Cerebellar nuclear complex (tissue), 1 donor: ENCODE measurements at places on chromosomes 11 and 22.

DNA sequence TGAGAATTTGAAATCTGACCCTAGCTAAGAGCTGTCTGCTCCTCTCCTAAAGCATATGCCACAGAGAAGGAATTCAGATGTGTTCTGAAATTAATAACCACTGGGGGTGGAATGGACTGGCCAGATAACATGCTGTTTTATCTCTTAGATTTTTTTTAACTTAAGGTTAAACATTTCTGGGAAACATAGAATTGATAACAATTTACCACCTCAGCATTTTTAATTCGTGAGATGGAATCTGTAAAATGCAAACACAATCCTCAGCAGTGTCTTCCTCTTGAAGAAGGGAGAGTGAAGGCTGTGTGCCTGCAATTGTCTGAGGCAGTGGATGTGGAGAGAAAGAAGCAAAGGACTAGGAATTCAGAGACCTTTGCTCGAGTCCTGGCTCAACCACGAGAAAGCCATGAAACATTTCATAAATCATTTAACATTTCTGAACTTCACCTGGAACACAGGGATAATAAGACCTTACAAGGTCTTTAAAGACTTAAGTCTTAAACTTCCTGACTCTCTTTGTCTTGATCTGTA, at the start of gene SLC5A12:
Gene SLC5A12 (minus strand): TSS at position 113 of the 528 bp plus-strand sequence. CDS start 346 bp downstream, outside the sequence.
- DNase-seq = no peak

DNA sequence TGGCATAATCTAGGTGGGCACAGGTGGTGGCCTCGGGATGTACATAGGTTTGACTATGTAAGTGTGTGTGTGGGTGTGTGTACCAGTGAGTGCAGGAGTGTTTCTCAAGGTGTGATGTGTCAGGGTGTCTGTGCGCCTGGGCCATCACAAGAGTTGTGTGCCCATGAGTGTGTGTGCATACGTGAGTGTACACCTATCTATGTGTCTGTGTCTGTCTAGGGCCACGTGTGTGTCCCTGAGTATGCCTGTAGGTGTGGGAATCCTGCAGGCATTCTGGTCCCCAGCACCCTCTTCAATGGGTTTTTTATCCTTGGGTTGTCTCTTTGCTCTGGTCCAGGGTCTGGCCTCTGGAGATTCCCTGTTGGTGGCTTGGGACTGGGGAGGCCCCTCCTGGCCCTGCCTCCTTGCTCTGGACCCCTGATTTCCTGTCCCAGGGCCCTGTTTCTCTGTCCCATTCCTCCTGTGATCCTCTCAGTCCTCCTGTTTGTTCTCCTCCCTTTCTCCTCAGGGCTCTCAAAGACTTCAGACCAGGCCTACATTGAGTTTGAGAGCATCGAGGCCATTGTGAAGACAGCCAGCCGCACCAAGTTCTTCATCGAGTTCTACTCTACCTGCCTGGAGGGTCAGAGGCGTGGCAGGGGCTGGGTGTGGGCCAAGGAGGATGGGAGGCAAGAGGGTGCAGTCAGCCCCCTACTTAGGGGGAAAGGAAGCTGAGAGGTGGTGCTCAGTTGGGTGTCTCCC, 9.4 kb downstream of the INPPL1 start:
- no peak for DNase-seq

DNA sequence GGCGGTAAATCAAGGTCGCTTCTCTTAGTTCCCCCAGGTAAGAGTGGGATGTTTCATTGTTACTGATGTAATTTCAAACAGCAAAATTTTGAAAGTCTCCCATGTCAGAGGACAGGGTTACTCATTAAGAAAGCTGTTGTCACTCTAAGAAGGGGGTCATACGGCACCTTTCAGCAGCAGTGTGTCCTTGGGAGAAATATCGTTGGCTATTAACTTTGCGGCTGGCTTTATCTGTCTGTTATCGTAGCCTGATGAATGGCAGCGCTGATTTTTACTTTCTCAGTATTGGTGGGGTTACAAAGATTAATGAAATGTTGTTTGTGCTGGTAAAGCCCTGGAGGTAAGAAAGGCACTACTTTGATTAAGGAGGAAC, 27.5 kb upstream of the FBXO3 start:
- DNase-seq = no peak

DNA sequence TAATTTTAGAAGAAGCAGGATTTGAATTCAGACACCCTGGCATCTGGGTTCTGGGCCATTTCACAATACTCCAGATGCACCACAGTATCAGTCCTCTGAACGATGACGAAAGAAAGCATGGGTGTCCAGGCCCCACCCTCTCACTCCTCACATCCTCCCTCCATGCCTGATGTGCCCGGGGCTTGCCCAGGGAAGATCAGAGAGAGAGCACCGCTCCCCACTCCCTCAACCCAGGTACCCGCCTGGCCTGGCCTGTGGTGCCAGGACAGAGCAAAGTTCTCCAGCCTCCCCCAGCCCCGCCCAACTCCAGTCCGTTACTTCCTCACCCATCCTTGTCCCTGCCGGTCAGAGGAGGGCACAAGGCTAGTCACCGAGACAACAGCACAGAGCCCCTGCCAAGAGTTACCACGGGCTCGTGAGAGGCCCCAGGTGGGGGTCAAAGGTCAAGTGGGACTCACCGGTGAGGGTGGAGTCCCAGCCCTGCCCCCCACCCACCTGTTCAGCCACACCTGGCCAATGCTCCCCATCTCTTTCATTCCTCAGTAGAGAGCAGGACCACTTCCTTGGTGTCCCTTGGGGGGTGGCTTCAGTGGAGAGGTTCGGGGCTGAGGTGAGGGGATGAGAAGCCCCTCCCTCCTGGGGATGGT, 8.1 kb downstream of the BCL9L start:
- DNase-seq = no peak

DNA sequence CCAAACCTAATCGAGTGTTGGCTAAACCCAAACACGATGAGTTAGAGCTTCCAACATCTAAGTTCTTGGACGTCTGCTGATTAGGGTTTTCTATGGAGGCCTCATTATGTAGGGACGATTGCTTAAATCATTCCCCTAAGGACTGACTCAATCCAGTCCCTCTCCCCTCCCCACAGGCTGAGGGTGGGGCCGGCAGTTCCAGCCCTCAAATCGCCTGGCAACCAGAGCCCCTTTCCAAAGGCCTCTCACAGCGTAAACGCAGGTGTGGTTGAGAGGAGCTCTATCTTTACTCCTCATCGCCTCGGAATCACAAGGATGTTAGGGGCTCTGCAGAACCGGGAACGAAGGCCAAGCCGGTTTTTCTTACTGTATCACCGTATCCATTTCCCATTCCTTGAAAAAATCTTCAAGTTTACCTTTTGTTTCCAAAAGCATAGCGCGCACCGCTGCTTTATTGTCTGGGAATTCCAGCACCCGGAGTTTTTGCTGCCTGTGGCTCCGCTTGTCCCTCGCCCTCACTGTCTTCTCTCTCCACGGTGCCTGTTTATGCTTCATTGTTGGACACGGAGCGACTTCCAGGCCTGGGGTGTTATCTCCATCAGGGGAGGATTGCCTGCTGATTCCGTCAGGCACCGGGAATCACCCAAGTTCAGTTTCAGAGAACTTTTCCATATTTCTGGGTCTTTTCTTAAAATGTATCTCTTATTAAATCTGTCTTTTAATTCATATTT, 13.8 kb upstream of the IFITM3 start:
- no peak for DNase-seq

- no peak for DNase-seq
Measured at GRCh38 chr11:9803685-9804418, 140.0 kb downstream of the SWAP70 start.

GRCh38 chr11:83441601-83442000, 155.4 kb upstream of the CCDC90B start:
- no peak for DNase-seq

DNA sequence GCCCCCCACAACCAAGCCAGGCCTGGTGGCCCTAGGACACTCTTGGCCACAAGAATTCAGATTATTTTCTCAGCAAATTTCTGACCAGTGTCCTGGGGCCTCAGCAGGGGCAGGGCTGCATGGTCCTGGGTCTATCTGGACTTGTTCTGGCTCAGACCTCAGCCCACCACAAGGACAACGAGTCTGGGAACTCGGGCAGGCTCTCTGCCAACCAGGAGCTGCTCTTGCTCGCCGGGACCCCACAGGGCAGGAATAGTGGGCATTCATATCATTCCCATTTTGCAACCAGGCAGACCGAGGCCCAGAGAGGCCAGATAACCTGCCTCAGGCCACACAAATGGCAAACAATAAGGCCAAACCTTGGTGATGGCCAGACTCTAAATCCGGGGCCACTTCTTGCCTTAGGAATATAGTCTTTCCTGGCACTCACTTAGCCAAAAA, 75.4 kb upstream of the WNT7B start:
- no peak for DNase-seq

- DNase-seq = no peak
Measured at GRCh38 chr11:32121012-32121411, 30.1 kb downstream of the RCN1 start.

DNA sequence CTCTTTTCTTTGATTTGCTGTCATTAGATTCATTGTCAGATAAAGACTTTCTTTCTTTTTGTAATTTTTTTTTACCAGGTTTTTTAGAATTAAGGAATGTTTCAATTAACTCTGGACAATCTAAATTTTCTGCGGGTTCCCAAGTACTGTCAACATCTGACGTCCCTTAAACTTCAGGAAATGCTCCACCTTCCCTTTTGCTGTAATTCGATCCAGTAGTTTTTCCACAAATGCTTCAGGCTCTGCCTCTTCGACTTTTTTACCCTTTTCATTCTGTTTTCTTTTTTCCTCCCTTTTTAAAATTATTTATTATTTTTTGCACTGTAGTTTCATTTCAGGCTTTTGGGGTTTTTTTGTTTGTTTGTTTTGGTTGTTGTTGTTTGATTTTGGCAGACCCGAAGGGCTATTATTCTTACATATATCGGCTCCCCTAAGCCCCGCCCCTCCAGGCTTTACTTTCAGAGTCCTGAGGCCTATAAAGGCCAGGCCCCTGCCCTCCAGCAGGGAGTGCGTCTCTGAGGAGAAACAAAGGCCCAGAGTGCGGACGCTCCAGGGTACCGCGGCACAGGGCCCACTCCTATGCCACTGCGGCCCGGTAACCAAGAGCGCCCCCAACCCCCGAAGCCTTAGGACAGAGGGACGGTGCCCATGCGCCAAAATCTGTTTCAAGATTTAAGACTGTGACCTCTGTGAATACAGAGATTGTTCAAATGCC, 116.4 kb downstream of the TYR start:
- DNase-seq = no peak

GRCh38 chr11:28323621-28324020, 215.4 kb downstream of the METTL15 start:
- DNase-seq = no peak

- no peak for DNase-seq
Measured at GRCh38 chr11:120131941-120132644, 5.8 kb downstream of the TRIM29 start.

GRCh38 chr11:14538271-14538925, 18.2 kb upstream of the PSMA1 start:
- DNase-seq = peak; percentile 98

DNA sequence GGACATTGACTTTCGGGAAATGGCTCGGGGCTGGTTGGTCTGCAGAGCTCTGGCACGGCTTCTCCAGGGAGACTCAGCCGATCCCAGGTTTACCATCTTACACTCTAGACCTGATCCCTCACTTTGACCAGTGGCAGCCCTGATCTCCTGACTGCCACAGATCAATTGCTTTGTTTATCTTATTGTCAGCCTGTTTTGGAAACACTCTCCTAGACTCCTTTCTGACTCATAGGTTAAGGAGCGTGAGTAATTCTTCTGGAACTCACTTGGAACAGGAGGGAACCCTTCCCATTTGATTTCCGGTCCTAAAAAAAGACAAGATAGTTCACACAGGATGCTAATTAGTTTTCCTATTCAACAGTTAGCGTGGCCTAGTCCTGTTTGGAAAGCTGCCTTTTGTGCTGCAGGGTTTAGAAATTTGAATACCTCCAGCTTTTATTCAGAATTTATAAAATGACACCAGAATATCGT, 16.0 kb upstream of the BMAL1 start:
- no peak for DNase-seq

GRCh38 chr11:2538951-2539350, 94.1 kb downstream of the KCNQ1 start:
- DNase-seq = no peak

GRCh38 chr11:19392321-19392720, 151.6 kb upstream of the E2F8 start:
- no peak for DNase-seq

DNA sequence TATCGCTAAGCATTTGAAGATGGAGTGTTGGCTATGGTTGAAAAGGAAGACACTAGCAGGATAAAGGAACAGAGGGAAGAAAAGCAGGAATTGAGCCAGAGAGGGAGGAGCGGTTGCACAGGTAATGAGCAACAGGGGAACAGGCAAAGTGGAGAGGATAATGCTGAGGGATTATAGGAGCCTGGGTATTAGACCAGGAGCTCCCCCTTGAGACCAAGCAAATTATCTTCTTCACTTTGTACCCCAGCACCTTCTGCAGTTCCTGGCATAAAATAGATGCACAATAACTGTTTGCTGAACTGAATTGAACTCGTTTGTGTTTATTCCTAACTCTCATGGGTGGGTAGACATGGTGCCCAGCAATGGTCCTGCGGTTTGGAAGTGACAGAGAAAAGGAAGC, 54.6 kb upstream of the OR5P2 start:
- DNase-seq = no peak

- DNase-seq = no peak
Measured at GRCh38 chr11:16867097-16867496, 128.7 kb downstream of the C11orf58 start.

GRCh38 chr11:30919389-30920152, 333.4 kb upstream of the MPPED2 start:
- no peak for DNase-seq

- no peak for DNase-seq
Measured at GRCh38 chr22:50440544-50441249, 34.1 kb downstream of the SBF1 start.

DNA sequence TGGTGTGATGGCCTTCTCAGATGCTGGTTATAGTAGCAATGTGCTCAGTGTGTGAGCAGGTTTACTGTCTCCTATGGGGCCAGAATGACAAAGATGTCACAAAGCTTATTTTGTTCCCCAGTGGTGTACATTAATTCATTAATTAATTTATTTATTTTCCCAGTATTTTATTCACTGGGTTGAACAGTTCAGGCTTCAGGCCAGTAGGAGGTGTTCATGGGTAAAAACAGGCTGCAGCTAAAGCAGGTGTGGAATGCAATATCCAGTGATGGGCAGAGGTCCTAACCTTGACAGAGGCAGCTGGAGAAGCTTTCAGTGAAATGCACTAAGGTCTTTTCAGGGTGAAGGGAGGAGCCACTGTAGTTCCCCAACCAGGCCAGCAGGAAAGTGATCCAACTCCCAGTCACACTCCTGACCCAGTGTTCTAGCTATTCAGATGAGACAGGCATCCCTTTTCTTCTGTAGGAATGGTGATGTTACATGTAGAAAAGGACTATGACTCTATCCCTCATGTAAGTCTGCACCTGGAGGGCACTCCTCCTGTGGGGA, 7.8 kb upstream of the FANCF start:
- no peak for DNase-seq

- DNase-seq = no peak
Measured at GRCh38 chr11:113806406-113806805, 26.8 kb downstream of the CLDN25 start.

- DNase-seq = no peak
Measured at GRCh38 chr11:35138943-35139721, at the start of gene CD44. Gene CD44, plus strand, starts transcription at chr11:35139171. Its CDS starts 133 bp downstream, at chr11:35139304.

DNA sequence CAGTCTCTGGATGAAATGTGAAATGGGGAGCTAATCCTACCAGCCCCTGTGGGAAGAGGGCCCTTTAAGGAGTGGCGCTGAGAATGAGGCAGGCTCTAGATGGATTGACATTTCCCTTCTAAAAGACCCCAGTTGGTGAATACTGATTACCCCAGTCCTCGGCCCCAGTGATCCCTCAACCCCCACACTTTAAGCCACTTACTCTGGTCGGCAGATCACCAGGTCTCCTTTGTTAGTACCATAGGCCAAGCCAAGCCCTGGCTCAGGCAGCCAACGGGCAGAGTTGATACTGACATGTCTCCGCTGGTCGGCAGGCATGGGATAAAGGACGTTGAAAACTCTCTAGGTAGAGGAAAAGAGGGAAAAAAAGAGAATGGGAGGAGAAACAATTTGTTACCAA, 26.1 kb upstream of the CHRM4 start:
- DNase-seq = no peak
